ENCODE measurements at places on chromosomes 12 and 14.

DNA sequence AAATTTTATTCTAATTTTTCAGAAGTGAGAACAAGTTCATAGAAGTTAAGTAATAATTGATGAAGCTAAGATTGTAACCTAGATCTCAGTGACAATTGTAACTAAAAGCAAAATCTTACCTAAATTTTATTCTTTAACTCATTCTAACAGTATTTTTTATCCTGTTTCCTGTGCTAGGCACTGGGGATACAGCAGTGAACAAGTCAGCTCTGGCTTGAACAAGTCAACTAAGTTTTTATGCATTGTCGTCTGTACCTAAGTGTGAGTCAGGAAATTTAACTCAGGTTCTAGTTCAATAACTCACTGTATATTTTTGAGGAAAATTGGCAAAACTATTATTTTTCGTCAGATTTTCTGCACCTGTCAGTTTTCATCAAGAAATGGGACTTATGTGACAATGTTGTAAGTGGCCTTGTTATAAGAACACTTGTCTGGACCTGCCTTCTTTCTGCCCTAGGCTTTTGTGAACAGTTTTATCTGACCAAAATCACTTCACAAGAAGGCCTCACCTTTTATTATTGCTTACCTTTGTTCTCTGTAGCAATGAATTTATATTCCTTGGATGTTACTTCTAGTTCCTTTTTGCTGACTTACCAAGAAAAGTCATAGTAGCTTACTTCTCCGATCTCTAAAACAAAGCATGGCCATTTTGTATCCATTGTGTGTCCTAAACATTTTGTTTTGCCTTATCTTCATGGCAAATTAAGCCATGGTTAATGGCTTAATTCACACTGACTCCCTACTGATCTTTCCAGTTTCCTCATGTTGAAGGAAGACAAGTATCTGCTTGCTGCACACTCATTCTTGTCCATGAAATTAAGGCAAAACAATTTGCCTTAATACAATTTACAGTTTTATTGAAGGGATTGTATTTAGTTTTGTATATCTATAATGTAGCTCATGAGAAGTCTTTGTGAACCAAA, 2.7 kb downstream of the TMTC3 start:
- no peak for DNase-seq

- peak; percentile 10 for DNase-seq
Measured at GRCh38 chr14:34461334-34462131, 507 bp downstream of the SPTSSA start.

GRCh38 chr12:88448337-88448915, 131.8 kb downstream of the KITLG start:
- DNase-seq: no peak

GRCh38 chr12:10293151-10293550, 14.5 kb upstream of the KLRD1 start:
- DNase-seq: no peak

GRCh38 chr12:110067531-110067930, 19.2 kb upstream of the C12orf76 start:
- no peak for DNase-seq

- DNase-seq: no peak
Measured at GRCh38 chr12:16246264-16246663, 31.2 kb downstream of the SLC15A5 start.

DNA sequence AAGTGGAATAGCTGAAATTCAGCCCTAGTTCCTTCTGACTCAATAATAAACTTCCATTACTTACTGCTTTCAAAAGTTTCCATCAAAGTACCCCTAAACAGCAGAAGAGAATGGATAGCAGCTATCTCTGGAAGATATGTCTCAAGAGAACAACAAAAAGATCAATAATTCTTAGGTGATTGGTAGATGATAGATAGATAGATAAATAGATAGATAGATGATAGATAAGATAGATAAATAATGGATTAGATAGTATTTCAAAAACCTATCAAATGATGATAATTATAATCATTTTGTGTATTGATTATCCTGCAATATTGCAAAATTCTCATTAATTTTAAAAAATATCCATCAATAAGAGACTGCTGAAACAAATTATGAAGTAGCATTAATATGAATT, 97.4 kb upstream of the CCND2 start:
- no peak for DNase-seq

DNA sequence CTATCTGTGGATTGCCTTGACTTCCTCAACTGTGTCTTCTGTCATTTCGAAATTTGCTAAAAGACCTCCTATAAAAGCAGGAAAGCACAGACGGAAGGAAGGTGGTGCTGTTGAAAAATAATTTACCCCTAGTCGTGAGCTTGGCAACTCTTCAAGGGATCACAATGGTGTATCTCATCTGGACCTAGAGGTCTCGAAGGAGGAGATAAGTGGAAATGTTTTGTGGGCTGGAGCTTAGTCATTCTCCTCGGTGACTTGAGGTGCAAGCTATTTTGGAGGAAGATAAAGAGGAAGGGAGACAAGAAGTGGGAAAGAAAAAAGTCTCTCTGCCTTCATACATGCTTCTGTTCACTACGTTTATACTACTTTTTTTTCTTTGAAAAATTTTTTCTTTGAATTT, 89.9 kb downstream of the FLRT2 start:
- no peak for DNase-seq

DNA sequence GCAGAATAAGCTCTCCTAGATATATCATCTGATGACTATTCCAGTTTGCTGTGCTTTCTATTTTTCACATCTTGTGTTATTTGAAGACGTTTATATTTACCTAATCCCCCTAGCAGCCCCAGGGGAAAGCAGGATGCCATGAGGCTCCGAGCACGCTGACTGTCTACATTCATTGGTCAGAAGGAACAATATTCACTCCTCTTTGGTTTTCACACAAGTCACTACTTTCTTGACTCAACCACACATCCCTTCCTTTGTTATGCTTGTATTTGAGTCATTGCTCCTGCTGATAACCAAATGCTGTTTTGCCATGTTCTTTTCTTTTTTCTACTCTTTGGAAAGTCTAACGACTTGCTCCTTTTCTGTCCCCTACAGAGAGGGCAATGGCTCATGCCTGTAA, 86.5 kb upstream of the SLC38A2 start:
- DNase-seq: no peak

- DNase-seq: no peak
Measured at GRCh38 chr12:88132392-88132791, 9.5 kb downstream of the CEP290 start.

DNA sequence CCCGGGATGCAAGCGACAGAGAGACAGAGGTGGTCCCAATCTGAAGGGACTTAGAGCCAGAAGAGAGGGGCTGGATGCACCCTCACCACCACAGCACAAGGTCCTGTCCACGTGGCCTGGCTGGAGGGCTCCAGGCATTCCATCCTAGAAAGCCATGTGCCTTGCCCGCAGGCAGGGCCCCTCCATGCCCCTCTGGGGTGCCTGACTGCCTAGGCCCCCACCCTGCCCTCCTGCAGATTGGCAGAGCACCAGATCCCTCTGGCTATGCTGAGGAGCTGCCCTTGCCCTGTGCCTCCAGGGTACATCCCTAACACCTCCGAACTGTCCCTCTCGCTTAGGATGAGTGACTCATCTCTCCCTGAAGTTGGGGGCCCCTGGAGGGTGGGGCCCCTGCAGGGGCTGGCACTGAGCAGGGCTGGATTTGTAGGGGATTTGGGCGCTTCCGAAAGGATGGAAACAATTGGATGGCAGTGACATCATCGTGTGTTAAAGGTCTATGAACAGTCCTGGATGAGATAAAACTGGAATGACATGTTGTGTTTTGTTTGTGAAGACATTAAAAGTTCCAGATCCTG, 50.9 kb downstream of the CHGA start:
- DNase-seq: no peak

DNA sequence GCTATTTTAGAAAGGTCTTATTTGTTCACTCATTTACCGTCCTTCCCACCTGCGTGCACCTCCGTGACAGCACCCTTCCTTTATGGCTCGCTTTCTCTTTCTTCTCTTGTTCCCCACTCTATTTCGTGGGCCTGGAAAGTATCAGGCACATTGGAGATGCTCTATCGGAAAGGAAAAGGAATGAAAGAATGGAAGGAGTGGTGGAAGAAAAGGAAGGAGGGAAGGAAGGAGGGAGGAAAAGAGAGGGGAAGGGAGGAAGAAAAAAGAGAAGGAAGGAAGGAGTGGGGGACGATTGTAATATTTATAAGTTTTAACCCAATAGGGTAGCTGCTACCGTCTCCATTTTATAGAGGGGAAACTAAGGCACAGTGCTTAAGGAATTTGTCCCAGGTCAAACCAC, 363.4 kb downstream of the CACNA1C start:
- DNase-seq: no peak

DNA sequence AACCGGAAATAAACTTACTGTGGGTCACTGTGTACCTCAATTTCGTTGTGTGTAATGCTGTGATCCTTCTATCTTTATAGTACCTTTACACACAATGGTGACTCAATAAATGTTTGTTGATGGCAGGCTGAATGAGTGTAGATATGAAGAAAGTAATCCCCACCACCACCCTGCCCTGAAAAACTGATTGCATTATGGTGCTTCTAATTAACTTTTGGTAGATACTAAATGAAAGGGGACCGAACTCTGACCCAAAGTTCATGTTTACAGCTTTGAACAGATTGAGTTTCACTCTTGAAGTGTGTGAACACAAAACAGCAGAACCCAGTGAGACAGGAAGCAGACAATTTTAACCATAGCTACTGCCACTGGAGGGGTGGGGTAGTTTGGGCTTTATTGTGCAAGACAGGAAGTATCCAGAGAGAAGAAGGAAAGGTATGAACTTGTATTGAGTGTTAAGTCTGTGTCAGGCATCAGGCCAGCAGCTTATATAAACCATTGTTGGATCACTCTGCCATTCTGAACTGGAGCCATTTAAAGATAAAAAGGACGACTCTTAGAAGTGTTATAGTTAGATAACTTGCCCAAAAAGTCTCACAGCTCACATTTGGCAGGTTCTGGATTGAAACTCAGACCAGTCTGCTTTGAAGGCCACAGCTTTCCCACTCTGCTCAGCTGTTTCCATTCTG, 197.0 kb upstream of the AMIGO2 start:
- DNase-seq: no peak

DNA sequence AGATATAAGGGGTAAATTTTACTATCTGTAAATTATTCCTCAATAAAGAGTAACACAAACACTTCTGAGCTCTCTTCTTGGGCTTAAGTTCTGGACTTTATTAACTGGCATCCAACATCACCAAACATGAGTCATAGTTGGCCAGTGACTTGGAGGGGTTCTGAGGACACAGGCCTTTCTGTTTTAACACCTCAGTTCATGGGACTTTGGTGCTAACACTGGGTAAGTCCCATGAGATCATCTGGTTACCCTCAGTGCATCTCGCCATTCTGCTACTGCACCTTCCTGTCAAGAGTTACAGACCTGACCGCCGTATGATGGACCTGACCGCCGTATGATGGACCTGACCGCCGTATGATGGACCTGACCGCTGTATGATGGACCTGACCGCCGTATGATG, 9.9 kb downstream of the SLC15A4 start:
- no peak for DNase-seq

- DNase-seq: no peak
Measured at GRCh38 chr12:122830517-122831214, 4.6 kb upstream of the HIP1R start.

DNA sequence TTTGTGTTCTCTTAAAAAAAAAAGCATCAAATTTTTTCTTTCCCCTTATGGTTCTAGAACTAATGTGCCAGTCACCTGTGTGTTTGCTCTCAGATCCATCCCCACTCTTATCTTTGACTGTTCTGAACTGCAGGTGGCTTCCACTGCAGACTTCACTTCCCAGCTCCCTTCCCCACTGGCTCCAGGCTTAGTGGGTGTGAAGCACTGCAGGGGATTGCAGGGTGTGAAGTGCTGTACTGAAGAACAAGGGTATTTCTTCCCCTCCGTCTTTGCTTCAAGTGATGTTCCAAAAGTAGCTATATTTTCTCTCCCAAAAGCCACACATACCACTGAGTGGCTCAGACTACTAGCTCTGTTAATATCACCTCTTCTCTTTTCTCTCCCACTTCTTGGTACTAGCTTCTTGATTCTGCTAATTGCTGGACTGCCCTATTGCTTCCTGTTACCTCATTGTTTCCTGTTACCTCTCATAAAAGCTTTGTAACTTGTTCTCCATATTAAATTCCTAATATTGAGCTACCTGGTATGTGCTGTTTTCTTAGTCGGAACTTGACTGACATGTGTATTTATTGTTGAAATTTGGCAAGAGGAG, 115.4 kb upstream of the PRICKLE1 start:
- DNase-seq: no peak

- DNase-seq: no peak
Measured at GRCh38 chr12:95492462-95492861, 18.5 kb downstream of the METAP2 start.

- peak; percentile 62 for DNase-seq
Measured at GRCh38 chr12:6266971-6267721, 43.3 kb upstream of the PLEKHG6 start.

GRCh38 chr14:64718762-64719161, 14.5 kb downstream of the PLEKHG3 start:
- DNase-seq: no peak

DNA sequence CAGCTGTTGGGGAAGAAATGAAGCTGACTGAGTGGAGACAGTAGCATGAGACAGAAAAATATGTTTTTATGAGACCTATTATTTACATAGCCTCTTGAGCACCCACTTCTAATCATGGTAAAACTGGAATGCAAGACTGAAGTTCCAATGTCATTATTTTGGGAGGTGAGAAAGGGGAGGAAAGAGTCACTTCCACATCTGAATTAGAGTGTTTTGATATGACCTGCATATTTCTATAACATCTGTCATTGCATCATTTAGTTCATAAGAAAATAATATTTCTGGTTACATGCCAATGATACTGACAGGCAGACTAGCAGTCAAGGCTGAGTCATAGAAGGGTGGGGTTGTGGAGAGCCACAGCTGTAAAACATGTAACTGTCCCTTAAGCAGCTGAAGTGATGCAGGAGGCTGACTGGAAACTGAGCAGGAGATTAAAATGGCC, 26.7 kb downstream of the NTN4 start:
- DNase-seq: no peak
